ENCODE measurements at places on chromosomes 5 and 9.

- no peak for DNase-seq
These were observed 100.6 kb upstream of the IER5L start for GRCh38 chr9:129278391-129279237.

DNA sequence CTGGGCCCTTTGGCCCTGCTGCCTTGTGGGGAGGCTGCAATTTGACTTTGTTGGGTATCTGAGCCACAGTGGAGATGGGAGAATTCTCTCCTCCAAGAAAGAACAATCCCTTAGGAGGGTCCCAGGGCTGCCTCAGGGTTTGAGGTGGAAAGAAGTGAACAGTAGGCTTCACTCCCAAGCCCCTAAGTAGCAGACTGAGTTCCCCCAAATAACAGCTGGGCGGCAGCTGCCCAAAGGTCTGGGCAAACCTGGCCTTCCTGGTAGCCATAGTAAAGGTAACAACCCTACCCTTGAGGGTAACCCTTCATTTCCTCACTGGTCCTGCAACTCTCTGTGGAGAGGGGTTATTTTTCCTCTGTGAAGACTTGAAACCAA is 746 bp downstream of the RGS3 start:
- DNase-seq: no peak

DNA sequence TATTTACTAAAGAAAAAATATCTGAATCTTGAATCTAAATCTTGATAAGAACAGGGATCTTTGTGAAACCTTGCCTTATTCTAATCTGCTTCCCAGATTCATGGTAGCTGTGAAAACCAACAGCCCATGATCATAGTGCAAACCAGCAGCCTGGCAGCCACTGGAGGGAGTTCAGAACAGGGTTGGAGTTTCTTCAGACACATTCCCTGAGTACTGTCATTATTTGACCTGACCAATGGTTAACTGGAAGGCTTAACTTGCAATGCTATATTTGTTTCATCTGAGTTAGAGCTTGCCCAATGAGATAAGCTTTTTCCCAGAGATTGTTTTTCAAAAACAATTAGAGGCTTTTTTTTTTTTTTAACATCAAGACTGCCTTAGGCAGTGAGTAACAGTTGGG is 47.8 kb downstream of the LOX start:
- no peak for DNase-seq

GRCh38 chr9:115393976-115394775 is 276.2 kb upstream of the TNC start:
- no peak for DNase-seq

- no peak for DNase-seq
These were observed 22.8 kb downstream of the MARCHF3 start for GRCh38 chr5:127007522-127007921.

DNA sequence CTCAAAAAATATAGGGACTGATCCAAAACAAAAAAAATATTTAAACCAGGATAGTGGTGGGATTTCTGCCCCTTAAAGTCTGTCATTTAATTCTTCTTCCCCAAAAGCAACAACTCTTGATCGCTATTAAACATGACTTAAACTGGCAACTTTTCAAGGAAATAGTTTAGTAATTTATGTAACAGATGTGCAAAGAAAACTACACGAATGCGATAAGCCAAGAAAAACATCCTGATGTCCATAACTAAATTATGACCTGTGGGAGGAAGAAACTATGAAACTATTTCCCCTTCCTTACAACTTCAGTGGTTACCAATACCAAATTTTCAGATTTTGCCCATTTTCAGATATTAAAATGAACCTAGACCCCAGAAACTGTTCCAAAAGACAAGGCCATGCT is 31.5 kb downstream of the CLINT1 start:
- DNase-seq: no peak

GRCh38 chr9:6973762-6974161 is 216.0 kb downstream of the KDM4C start:
- no peak for DNase-seq

- DNase-seq: no peak
These were observed 636.4 kb upstream of the ARRDC3 start for GRCh38 chr5:92019376-92019990.

DNA sequence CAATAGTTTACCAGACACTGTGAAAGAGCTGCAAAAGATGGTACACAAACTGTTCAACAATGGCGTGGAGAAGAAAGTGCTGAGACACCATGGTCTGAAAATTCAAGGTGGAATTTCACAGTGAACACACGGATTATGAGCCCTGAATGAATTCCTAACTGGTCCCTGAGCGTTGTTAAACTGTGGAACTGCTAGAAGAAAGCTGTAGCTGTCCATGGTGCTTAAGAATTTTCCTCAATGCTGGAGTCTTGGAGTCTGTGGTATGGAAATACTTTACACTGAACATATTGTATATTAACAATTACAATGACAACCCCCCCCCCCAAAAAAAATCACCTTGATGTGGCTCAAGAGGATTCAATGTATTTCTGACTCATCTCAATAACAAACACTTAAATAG is 68.5 kb downstream of the SLC24A2 start:
- DNase-seq: no peak

- no peak for DNase-seq
These were observed 63.6 kb downstream of the PTCD2 start for GRCh38 chr5:72383726-72384125.

DNA sequence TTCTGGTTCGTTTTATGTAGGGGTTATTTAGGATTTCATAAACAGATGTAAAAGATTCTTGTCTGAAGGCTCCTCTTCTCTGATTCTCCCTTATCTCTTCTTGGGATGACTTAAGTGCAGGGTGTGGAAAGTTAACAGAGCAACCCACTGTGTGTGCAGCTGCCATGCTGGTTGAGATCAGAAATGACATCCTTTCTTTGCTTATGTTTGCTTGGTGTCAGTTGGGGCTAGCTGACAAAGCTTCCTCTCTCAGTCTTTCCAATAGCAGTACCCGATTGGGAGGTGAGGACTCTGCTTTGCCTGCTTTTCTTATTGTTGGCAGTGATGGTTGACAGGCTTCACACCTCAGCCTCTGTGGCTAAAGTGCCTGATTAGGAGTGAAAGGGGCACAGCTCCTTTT is 26.5 kb downstream of the OGN start:
- DNase-seq: no peak

DNA sequence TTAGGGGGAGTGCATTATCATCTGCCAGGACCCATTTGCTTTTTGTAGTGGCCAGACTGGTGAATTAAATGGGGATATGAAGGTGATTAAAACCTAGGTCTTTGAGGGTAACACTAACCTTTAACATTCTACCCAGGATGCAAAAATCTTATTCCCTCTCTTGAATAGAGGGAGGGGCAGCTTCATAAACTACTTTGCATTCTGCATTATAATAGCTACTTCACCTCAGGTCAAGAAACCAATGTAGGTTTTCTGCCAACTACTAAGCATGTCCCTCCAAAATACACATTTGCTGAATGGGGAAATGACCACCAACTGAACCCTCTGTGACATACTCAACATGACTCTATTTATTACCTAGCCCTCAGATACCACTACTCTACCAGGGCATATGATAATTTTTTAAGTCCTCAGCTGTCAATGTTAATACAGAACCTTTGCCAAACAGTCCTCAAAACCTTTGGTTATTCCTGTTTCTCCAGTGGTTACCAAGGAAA is 477.6 kb upstream of the CD180 start:
- no peak for DNase-seq

GRCh38 chr5:20056933-20057332 is 68.9 kb upstream of the CDH18 start:
- no peak for DNase-seq

- peak; percentile 4 for DNase-seq
These were observed 478 bp downstream of the TEX10 start for GRCh38 chr9:100352201-100352726.

DNA sequence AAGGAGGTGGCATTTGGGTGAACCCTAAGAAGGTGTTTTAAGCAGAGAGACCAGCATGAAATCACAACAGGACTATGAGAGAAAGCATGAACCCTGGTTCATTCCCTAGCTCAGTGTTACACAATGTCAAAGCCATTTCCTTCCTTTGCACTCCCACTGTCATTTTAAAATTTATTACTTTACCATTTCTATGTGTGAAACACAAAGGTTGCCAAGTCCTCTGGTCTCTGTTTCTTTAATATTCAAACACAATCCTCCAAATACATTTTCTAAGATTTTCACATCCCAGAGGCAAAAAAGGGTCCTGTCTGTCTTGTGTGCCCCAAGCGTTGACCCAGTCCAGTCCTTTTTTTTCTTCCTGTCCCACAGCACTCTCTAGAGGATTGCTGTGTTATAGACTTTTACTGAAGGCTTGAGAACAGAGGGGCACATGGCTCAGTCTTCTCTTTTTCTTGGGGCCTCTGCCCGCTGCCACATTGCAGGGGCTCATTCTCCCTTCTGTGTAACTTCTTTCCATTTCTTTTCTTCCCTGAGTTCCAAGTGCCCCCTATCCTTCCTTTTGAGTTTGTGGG is 78.6 kb upstream of the SLC28A3 start:
- no peak for DNase-seq

- DNase-seq: no peak
These were observed 115.7 kb upstream of the S1PR3 start for GRCh38 chr9:88875400-88876120.

- no peak for DNase-seq
These were observed 237.8 kb upstream of the DAPK1 start for GRCh38 chr9:87259543-87260518.

GRCh38 chr5:176532795-176533194 is 4.4 kb downstream of the RNF44 start:
- no peak for DNase-seq

- no peak for DNase-seq
These were observed 53.4 kb downstream of the GALNT12 start for GRCh38 chr9:98860871-98861293.

- DNase-seq: no peak
These were observed 86.4 kb downstream of the MED10 start for GRCh38 chr5:6291961-6292360.

DNA sequence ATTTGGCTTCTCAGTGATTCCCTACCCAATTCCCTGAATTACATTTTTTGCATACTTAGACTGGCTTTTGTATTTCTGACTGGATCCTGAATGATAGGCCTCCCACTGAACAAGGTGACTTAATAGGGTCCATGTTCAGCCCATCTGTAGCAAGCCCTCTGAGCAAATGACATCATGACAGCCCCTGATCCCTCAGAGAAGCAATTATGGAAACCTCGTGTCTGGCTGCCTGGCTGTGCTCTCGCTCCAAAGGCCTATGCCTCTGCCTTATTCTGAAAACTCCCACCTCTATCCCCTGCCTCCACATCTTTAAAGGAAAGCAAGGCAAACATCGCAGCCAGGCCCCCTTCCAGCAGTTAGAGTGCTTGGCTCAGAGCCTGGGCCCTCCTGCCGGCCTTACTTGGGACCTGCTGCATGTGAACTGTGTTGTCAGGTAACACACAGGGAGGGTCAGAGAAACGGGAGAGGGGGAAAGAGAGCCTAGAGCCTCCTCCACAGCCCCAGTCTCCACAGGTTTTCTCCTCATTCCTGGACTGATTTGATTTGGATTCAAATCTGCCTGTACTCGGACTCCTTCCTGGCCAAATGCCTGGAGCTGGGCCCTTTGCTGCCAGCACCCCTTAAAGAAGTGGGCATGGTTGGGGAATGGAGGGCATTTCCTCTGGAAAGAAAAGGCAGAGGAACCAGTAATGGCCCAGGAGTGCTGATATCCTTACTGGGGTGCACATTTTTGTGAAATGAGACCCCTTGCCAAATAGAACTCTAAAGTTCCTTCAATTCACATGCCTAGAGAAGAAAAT is 3.8 kb downstream of the DCANP1 start:
- DNase-seq: no peak

DNA sequence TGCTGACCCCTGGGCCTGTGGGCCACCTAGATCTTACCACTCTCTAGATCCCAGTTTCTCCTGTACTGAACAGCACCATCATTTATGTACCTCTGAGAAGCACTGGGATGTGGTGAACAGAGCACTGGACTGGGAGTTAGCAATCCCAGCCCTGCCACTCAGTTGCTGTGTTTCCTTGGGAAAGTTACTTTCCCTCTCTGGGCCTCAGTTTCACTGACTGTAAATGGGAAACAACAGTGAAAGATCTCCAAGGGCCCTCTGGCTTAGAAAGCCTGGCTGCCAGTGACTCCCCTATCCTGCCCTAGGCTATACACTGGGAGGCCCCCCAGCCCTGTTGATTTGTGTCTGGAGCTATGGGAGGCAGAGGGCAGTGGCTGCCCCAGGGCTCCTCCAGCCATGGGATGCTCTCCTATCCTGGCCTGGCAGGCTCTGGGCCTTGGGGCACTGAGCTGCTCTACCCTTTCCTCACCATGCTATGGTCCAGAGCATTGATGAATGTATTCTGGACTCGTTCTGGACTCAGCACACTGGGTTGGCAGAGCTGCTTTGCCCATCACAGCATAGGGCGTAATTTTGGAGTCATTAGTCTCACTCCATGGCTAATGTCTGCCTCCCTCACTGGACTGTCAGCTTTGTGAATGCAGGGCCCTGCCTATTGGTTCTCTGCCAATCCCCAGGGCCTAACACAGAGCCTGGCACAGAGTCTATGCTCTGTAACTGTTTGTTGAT is 99.3 kb downstream of the RGS3 start:
- DNase-seq: no peak

GRCh38 chr9:108213511-108213910 is 642.3 kb downstream of the ACTL7B start:
- DNase-seq: no peak

DNA sequence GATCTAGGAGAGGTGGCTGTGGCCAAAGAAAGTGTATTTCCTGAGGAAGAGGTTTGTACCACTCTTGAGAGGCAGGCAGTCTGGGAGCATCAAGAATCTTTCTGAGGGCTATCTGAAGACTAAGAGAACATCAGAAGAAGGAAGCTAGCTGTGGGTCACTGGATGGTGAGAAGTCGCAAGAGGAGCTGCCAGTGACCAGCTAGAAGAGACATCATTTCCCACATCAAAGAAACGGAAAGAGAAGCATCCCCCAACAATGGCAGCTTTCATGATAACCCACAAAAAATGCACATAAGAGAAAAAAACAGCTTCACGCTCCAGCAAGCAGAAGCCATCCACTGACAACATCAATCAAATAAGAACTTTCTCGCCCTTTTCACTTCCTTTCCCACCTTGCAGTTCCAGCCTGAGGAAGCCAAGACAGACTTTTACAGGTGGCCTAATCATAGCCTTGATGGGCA is 25.0 kb upstream of the CEP78 start:
- no peak for DNase-seq

- DNase-seq: no peak
These were observed 21.9 kb upstream of the FOCAD start for GRCh38 chr9:20662156-20662555.

DNA sequence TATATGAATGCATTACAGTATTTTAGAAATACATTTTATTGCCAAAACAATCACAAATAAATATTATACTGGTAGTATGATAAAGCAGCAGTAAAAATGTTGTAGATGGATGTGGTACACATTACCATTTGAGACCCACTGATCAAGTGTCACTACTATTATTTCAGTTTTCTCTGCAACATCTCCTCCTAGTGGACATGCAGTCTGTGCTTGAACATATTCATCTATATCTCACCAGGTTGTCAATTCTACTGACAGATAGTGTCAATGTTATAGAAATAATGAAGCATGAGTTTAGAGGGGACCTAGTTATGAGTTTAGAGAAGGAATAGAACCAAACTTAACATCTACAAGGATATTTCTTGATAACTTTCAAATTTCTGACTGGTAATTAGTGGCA is 39.2 kb upstream of the ELOVL7 start:
- DNase-seq: no peak

Measured in stimulated activated CD4-positive, alpha-beta T cell treated with anti-CD3 and anti-CD28 coated beads, Interleukin-15, amount 100 ng/mL, for 1 hour (primary cell).